Transverse colon (tissue), 4 donors: ENCODE measurements at places on chromosomes 5 and 9. TPM values are rescaled to one million over a fixed set of nuclear protein-coding genes. Genes with fewer than 3 reads are reported as not detected.

Gene ARL14EPL
- not detected for total RNA-seq

DNA sequence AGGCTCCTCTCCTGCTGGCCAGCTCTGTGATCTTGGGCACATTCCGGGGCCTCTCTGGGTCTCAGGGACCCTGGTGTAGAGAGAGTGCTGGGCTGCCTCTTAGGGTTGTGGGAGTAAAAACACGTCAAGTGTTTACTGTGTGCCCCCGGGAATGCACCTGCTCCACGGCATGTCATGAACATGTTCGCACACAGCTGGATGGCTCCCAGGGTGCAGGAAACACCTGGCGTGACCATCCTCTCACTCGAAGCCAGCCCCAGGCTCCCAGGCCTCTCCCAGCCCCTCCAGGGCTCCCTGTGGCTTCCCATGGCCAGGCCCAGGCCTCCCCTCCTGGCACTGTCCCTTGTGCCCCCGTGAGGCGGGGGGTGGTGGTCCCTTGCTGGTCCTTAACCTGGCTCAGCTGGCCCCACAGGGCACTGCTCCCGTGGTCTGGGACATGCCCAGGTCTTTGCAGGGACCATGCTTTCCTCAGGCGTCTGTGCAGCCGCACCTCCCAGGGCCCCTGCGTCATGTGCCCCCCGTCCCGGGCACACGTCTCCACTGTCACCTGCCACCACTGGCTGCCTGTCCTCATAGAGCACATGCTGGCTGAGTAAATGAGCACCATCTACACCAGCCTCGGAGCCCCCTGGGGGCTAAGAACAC, 44.9 kb downstream of the SLC6A3 start:
- H3K36me3 ChIP-seq, result no peaks in the 10 kb centered on the region
- H3K27ac ChIP-seq, result no peak overlapping the region
- peaks cover 35% of the 10 kb centered on the region for H3K27me3 ChIP-seq
- H3K4me3 ChIP-seq, result no peak overlapping the region
- DNase-seq, result no peak
- no peaks in the 10 kb centered on the region for H3K4me1 ChIP-seq

DNA sequence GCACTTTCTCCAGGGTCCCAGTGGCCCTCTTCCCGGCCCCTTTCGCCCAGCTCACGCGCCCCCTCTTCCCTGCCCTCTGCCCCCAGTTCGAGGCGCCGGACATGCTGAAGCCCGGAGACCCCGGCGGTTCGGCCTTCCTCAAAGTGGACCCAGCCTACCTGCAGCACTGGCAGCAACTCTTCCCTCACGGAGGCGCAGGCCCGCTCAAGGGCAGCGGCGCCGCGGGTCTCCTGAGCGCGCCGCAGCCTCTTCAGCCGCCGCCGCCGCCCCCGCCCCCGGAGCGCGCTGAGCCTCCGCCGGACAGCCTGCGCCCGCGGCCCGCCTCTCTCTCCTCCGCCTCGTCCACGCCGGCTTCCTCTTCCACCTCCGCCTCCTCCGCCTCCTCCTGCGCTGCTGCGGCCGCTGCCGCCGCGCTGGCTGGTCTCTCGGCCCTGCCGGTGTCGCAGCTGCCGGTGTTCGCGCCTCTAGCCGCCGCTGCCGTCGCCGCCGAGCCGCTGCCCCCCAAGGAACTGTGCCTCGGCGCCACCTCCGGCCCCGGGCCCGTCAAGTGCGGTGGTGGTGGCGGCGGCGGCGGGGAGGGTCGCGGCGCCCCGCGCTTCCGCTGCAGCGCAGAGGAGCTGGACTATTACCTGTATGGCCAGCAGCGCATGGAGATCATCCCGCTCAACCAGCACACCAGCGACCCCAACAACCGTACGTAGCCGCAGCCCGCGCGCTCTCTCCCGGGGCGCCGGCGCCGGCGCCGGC, 1.0 kb downstream of the PRDM6 start:
- peak overlapping the region; percentile 46 for H3K4me3 ChIP-seq
- peak overlapping the region; percentile 77 for H3K27ac ChIP-seq
- H3K27me3 ChIP-seq, result peaks cover 99% of the 10 kb centered on the region
- no peaks in the 10 kb centered on the region for H3K36me3 ChIP-seq
- no peak for DNase-seq
- H3K4me1 ChIP-seq, result no peaks in the 10 kb centered on the region

- H3K27me3 ChIP-seq, result no peaks in the 10 kb centered on the region
- H3K4me3 ChIP-seq, result no peak overlapping the region
- H3K36me3 ChIP-seq, result no peaks in the 10 kb centered on the region
- no peaks in the 10 kb centered on the region for H3K4me1 ChIP-seq
- H3K27ac ChIP-seq, result no peak overlapping the region
These were observed 6.3 kb upstream of the IL3 start for GRCh38 chr5:132054031-132054696.

Gene DMRT3
- total RNA-seq, result not detected

Gene CYFIP2
- 38.0 TPM for total RNA-seq

Gene JAKMIP2
- 0.41 TPM for total RNA-seq

DNA sequence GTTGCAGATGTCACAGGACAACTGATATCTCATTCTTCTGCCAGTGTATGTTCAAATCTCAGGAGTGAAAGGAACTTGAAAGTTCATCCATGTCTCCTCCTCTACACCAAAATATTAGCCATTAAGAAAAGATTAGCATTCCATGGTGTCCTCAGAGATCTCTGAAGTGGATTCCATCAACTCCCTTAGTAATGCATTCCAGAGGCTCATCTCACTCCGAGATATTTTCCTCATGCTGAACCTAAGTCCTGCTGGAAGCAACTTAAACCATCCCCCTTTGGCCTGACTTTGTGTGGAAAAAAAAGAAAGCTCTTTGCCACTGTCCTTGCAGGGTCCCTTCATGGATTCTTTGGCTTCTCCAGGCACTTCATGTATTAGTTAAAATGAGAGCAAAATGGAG, 155.7 kb upstream of the ZNF462 start:
- H3K4me1 ChIP-seq, result no peaks in the 10 kb centered on the region
- no peaks in the 10 kb centered on the region for H3K27me3 ChIP-seq
- DNase-seq, result no peak
- H3K36me3 ChIP-seq, result no peaks in the 10 kb centered on the region
- H3K4me3 ChIP-seq, result no peak overlapping the region
- H3K27ac ChIP-seq, result no peak overlapping the region

- H3K27me3 ChIP-seq, result no peaks in the 10 kb centered on the region
- H3K4me3 ChIP-seq, result no peak overlapping the region
- no peaks in the 10 kb centered on the region for H3K4me1 ChIP-seq
- no peaks in the 10 kb centered on the region for H3K36me3 ChIP-seq
These were observed 63.9 kb downstream of the KIAA1958 start for GRCh38 chr9:112550531-112550930.

- no peaks in the 10 kb centered on the region for H3K4me1 ChIP-seq
- no peak overlapping the region for H3K4me3 ChIP-seq
These were observed 158.0 kb downstream of the SEMA5A start for GRCh38 chr5:9387879-9388278.

- peaks cover 3% of the 10 kb centered on the region for H3K4me1 ChIP-seq
- no peaks in the 10 kb centered on the region for H3K36me3 ChIP-seq
- no peaks in the 10 kb centered on the region for H3K27me3 ChIP-seq
- no peak for DNase-seq
- no peak overlapping the region for H3K4me3 ChIP-seq
These were observed 188.7 kb upstream of the RAI14 start for GRCh38 chr5:34467436-34467835.

GRCh38 chr5:80284720-80285119, 28.9 kb upstream of the SERINC5 start:
- no peak overlapping the region for H3K27ac ChIP-seq
- no peaks in the 10 kb centered on the region for H3K36me3 ChIP-seq
- DNase-seq, result no peak

Gene PCDHB15
- total RNA-seq, result 1.1 TPM

Gene CAMK2A
- not detected for total RNA-seq

Gene CAMK4
- total RNA-seq, result 4.9 TPM

- peak overlapping the region; percentile 92 for H3K27ac ChIP-seq
- H3K4me3 ChIP-seq, result peak overlapping the region; percentile 94
- H3K4me1 ChIP-seq, result peaks cover 16% of the 10 kb centered on the region
These were observed 1.0 kb downstream of the URM1 start for GRCh38 chr9:128372188-128372641.

DNA sequence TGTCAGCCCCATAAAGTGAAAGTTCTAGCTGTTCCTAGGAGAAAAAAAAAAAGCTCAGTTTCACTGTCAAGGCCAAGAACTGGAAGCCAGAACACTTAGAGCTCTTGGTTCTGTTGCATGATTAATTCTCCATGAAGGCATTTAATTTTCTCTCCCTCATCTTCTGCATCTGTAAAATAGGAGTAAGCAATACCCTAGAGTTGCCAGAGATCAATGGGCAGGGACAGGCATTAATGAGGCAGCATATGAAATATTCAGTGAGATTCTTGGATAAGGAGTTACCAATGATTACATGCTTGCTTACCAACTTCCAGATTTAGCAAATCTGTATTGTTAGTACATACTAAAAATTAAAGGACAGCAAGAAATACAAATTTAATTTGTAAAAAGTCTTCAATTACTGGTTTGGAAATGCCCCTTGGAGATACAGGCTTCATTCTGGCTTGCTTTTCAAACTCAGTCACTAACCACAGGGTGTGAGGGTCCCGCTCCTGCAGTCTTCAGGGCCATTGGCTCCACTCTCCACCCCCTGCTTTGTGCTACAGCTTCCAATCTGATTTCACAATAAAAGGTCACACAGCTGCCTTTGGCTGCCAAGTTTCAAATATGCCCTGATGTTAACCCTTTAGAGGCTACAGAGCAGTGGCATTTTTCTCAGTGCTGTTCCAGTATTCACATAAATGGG, 624.6 kb downstream of the BNC2 start:
- no peak overlapping the region for H3K27ac ChIP-seq
- no peak for DNase-seq
- H3K27me3 ChIP-seq, result no peaks in the 10 kb centered on the region
- H3K4me3 ChIP-seq, result no peak overlapping the region
- no peaks in the 10 kb centered on the region for H3K36me3 ChIP-seq
